ENCODE measurements at places on chromosomes 4 and X.
A peak's percentile ranks its signal among the peaks of the same experiment; 100 is the strongest.

DNA sequence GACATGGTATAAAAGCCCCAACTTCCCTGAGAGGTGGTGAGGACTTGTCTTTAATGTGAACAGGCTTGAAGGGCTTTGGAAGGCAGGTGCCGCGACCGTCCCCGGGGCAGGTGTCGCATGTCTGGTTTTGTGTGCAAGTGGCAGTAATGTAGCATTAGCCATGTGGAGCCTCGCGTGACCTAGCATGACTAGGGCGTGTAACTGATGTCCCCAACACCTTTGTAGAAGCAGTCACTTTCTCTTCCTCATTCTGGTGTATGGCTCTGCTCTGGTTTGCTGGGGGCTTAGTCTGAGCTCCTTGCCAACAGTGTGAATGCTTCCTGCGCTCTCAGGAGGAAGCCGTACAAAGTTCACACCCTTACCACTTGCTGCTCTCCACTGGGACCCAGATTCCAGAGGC is 145.7 kb downstream of the AMMECR1 start:
- no peak for DNase-seq

- no peak for DNase-seq
Observed at GRCh38 chr4:130486841-130487240, 1390.9 kb downstream of the C4orf33 start.

- DNase-seq, result no peak
Observed at GRCh38 chrX:30938295-30938694, 49.2 kb upstream of the TAB3 start.

GRCh38 chr4:148397771-148398170 is 44.4 kb downstream of the NR3C2 start:
- DNase-seq, result no peak

DNA sequence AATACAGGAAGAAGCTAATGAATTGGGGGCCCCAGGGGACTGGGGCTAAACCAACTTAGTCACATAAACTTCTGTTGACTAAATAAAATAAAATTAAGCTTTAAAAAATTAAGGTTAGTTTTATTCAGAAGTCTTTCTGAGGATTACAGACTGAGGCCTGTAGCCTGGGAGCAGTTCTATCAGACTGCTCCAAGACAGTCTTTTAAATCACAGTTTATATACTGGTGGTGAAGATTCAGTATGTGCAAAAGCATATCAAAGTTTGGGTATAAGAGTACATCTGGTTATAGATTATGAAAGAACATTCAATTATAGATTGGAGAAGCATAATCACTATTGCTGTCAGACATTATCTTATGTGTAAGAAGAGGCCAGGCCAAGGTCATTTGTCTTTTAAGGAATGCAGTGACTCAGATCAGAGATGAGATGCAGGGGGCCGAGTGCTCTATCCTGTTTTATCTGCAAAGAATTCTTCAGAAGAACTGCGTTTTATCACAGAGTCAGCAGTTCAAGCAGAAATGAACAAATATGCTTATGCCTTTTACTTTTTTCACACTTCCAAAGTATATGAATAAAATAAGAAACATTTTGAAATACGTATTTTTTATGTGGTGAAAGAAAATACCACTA is 109.4 kb downstream of the PDHA2 start:
- DNase-seq, result no peak

GRCh38 chr4:56990109-56990905 is 11.6 kb downstream of the POLR2B start:
- DNase-seq, result no peak

- peak; percentile 63 for DNase-seq
Observed at GRCh38 chr4:155342142-155342541, 34.6 kb downstream of the MAP9 start.

DNA sequence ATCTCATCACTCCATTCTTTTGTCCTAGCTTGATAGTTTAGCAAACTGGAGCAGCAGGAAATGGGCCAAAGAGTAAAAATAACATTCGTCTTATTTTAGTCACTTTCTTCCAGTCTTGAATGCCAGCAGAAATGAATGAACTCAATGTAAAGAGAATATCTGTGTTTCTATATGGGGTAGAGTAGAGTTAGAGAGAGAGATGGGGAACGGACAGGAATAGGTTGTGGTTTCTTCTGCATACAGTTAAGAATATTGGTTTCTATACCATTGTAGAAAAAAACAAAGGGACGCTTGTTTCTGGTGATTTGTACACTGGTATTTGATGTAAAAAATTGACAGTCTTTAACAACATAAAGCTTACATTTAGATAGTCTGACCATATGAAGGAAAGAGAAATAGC is 8.9 kb downstream of the GPR174 start:
- peak; percentile 32 for DNase-seq

- DNase-seq, result peak; percentile 24
Observed at GRCh38 chrX:49915361-49916222, 6.8 kb upstream of the CLCN5 start.

- no peak for DNase-seq
Observed at GRCh38 chrX:13099121-13099520, 54.7 kb upstream of the FAM9C start.

GRCh38 chr4:166252487-166253402 is 379.7 kb downstream of the TLL1 start:
- peak; percentile 3 for DNase-seq

- no peak for DNase-seq
Observed at GRCh38 chr4:89277412-89277811, 30.2 kb downstream of the GPRIN3 start.

GRCh38 chr4:117063961-117064696 is 21.2 kb downstream of the TRAM1L1 start:
- no peak for DNase-seq

- DNase-seq, result no peak
Observed at GRCh38 chrX:40174001-40174853, 76.5 kb upstream of the BCOR start.

- peak; percentile 3 for DNase-seq
Observed at GRCh38 chr4:158535130-158535614, 13.5 kb downstream of the RXFP1 start.

- DNase-seq, result no peak
Observed at GRCh38 chrX:100798484-100799214, 21.5 kb upstream of the CSTF2 start.
